Stimulated activated CD8-positive, alpha-beta memory T cell treated with anti-CD3 and anti-CD28 coated beads, Interleukin-7, amount 100 ng/mL, for 4 hours (primary cell): ENCODE measurements at places on chromosomes 1 and 21.

GRCh38 chr1:12456979-12457378, 161.0 kb downstream of the DHRS3 start:
- no peak for DNase-seq

- DNase-seq: no peak
These were observed 97.3 kb upstream of the MARK1 start for GRCh38 chr1:220430586-220430985.

- no peak for DNase-seq
These were observed 7.2 kb upstream of the ETV3L start for GRCh38 chr1:157106813-157107189.

- no peak for DNase-seq
These were observed 138.6 kb downstream of the SYT14 start for GRCh38 chr1:210076620-210077019.

- no peak for DNase-seq
These were observed 26.4 kb upstream of the IGSF3 start for GRCh38 chr1:116693759-116694480.

GRCh38 chr1:36603461-36603860, 120.7 kb upstream of the CSF3R start:
- no peak for DNase-seq

DNA sequence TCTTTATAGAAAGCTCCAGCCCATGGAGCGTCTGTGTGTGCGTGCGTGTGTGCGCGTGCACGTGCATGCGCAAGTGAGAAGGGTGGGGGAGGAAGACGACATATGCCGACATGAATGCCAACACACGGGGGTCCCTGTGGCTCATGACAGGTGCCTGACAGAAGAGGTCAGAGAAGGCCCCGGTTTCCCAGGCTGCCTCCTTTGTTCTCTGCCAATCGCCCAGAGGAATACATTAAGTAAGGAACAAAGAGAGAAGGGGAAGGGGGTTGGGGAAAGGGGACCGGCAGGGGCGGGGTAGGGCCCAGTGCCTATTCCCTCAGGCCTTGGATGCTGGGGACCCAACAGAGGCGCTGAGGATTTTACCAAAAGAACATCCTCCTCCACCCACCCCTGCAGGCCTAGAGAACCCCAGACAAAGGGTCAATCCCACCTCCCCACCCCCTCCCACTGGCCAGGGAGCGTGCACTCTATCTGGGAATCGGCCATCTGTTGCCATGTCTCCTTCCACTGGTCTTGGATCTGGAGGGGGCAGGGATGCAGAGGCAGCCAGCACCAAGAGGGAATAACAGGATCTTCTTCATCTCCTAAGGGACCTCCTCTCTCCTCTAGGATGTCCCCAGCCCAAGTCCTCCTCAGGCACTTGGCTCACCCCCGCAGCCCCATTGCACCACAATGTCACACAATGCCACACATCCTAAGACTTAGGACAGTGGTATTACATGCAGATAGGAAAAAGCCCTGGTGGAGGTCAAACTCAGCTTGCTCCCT, 39.4 kb downstream of the PIK3C2B start:
- no peak for DNase-seq

GRCh38 chr1:222047366-222047765, 305.5 kb upstream of the DUSP10 start:
- DNase-seq: no peak

- no peak for DNase-seq
These were observed 1.4 kb upstream of the WNT2B start for GRCh38 chr1:112507336-112507735.

DNA sequence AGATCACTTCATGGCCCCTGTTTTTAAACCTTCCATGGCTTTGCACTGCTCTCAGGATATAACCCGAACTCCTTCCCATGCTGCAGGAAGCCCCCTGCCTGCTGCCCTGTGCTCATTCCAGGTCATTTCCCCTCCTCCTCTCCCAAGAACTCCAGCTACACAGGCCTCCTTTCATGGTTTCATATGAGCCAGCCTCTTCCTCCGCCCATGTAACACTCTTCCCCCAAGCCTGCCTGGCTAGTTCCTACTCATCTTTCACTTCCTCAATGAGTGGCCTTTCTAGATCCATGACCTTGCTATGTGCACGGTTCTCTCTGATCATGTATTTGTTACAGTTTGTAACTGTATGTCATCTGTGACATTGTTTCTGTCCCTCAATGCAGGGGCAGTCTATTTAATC, 3.1 kb upstream of the NCF2 start:
- DNase-seq: no peak

GRCh38 chr21:43894206-43894577, 29.2 kb downstream of the AGPAT3 start:
- DNase-seq: no peak

DNA sequence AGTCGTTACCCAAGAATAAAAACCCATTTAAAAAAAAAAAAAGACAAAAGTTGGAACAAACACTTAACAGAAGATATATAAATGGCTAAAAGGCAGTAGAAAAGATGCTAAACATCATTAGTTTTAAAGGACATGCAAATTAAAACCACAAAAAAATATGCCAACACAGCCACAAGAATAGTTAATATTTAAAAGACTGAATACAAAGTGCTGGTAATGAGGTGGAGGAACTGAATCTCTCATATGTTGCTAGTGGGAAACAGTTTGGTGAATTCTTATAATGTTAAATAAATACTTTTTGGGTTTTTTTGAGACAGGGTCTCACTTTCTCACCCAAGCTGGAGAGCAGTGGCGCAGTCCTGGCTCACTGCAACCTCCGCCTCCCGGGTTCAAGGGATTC, 10.0 kb downstream of the LRRC40 start:
- no peak for DNase-seq

DNA sequence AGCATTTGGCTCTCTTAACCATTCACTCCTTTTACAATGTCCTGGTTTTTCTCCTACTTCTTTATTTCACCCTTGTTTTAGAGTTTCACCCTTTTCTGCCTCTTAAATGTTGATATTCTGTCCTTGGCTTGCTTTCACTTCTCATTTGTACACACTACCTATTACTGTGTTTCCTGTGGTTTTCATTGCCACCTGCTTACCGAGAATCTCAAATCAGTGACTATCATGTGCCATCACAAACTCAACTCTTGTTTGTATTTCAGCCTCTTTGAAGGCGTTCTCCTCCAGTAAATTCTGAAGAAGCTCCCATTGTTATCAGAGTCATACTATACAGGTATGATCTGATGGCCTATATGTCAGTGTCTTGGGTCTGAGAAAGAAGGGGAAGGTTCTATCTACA, 65.7 kb downstream of the NPHS2 start:
- DNase-seq: no peak

DNA sequence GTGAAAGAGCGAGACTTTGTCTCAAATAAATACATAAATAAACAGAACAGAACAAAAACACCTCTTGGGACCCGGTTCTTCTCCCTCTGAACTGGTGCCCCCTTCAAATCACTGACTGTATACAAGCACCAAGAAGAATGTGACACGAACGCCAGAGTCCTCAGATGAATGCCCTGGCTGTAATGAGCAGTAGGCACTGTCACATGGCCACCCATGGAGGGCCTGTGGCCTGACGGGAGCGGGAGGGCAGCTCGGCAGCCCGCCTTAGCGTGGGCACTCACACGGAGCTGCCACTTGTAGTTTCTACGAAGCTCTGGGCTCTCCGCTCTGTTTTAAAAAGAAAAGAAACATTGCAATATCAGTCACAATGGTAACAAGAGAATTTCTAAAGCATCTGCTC, 146.0 kb downstream of the PEX14 start:
- DNase-seq: no peak

DNA sequence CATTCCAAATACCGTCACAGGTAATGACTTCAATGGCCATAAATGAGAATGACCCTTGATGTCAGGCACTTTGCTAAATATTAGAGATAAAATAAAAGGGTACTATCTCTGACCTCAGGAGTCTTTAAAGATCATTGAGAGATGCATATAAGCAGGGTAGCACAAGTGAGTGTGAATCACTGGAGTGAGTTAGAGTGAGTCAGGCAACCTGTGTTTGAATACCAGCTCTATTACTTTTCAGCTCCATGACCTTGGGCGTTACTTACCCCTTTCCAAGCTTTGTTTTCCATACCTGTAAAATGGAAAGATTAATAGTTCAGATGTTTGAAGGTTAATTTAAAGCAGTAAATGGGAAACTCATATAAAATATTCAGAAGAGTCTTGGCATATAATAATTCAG, 1058.0 kb upstream of the ADGRL4 start:
- DNase-seq: no peak

GRCh38 chr1:247111700-247112478, 7.7 kb upstream of the ZNF669 start:
- no peak for DNase-seq

- DNase-seq: no peak
These were observed 18.4 kb upstream of the C1QA start for GRCh38 chr1:22618056-22618455.

- no peak for DNase-seq
These were observed 22.2 kb upstream of the PARP1 start for GRCh38 chr1:226429858-226430715.

DNA sequence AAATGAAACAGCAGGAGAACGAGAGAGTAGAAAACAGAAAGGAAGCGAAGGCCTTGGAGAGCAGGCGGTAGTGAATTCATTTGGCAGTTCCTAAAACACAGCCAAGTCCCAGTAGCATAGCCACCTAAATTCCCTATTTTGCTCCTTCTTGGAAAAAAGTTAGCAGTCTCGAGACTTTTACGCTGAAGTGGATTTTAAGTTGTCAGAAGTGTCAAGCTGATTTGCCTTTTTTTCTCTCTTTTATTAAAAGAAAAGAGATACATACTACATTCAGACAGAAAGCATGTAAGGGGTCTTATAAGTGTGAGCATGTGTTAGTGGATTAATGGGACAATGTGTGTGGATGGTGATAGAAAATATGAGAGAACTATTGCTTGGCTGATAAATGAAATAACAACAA, 19.2 kb downstream of the NFIA start:
- no peak for DNase-seq

DNA sequence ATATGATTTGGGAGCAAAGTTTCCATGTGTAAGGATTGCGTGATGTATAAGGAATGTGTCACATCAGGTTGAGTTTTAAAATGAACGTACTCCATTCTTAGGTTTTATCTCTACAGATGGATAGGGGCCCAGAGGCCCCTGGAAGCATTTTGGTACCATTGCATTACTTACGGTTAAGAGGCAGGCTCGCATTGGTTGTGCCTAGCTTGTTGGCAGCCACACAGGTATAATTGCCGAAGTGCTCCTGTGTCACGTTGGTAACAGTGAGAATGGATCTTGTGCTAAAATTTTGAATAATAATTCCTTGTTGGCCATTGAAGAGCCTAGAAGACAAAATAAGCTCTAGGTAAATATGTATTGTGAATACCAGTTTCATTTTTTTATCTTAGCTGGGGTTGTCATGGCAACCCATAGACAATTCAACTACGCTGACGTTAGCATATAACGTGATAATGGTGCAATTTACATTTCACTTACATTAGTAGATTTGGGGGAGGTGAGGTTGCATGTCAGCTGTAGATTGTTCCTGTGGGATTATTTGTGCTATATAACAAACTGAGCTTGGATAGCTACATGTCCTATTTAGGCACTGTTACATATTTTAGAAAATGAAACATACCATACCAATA, 511.9 kb upstream of the ZRANB2 start:
- DNase-seq: no peak

DNA sequence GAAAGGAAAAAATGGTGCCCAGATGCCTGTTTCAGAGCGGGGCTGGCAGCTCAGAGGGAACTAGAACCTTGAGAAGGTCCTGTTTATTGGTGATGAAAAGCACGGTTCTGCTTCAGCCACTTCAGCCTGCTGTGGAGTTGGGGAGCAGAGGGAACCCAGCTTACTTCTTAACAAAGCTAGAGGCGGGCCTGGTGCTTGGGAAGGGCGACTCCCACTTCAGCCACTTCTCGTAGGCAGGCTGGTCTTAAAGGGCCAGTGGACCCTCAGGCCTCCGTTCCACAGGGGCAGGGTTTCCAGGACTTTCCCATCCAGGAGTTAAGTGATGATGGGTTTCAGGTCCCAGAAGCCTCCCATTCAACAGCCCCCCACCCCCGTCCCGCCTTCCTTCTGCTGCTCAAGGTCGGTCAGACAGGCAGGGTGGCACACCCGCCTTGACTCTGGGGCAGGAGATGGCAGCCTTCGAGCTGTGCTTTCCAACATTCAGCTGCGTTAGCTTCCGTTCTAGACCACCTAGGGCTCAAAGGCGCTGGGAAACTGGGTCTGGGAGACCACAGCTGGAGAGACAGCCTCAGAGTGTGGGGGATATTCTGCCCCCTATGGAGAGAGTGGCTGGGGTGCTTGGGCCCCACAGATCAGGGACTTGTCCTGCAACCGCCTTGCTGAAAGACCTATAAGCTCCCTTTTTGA, 3.4 kb downstream of the RUNX3 start:
- no peak for DNase-seq

DNA sequence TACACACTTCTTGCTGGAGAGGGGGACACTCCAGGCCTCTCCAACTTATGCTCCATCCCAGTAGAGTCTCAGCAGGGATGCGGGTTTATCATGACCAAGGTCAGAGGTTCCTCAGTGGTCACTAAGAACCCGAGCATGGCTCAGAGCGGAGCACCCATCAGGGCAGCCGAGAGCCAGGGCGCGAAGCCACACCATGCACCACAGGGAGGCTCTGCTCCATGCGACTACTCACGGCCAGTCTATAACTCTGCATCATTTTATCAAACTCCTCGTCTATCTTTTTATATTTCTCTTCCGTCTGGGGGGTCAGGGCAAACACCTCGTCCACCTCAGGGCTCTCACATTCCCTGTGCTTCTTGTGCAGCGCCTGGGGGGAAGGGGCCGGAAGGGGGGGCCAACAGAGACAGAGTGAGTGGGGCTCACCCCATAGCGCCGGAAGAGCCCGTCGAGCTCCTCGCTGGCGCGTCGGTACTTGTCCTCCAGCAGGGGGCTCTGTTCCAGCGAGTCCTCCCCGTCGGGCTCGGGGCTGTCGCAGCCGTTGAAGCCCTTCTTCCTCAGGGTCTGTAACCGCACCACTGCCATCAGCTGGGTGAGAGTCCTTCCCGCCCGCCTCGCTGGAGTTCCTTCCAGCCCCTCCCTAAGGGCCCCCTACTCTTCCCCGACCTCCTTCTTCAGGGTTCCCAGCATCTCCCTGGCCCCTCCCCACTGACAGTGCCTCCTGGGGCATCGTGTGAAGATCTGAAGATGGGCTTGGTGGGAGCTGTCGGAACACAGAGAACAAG, 20.0 kb downstream of the MEF2D start:
- peak; percentile 69 for DNase-seq

GRCh38 chr1:235295902-235296350, 32.1 kb downstream of the ARID4B start:
- DNase-seq: no peak
